ENCODE measurements at places on chromosomes 16 and 17.

- DNase-seq, result no peak
These were observed 1.2 kb downstream of the ATP6V0A1 start for GRCh38 chr17:42459801-42460281.

GRCh38 chr16:87321336-87322107 lies 4.3 kb upstream of the C16orf95 start:
- no peak for DNase-seq

- no peak for DNase-seq
These were observed 169.7 kb upstream of the CDH5 start for GRCh38 chr16:66196770-66197169.

DNA sequence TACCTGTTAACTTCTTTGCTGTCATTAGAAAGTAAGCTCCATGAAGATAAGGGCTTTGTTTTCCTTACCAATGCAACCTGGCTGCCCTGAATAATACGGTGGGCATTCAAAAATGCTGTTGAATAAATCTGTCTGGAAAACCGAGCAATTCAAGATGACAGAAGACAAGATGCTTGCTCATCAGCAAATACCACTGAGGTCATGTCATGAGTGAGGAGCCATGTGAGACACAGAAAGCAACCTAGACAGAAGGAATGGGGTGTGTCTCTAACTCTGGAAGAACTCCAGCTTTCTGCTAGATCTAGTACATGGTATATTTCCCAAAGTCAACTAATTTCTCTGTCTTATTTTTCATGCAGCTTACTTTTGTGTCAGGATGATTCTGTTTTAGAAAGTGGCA lies 64.2 kb downstream of the STH start:
- DNase-seq, result no peak

GRCh38 chr16:55628306-55628968 lies 27.4 kb upstream of the SLC6A2 start:
- DNase-seq, result no peak

- no peak for DNase-seq
These were observed 394 bp upstream of the NME4 start for GRCh38 chr16:396605-397004.

- no peak for DNase-seq
These were observed 1.7 kb downstream of the FZD2 start for GRCh38 chr17:44558710-44559633.

GRCh38 chr16:23060458-23061320 lies 88.6 kb downstream of the USP31 start:
- DNase-seq, result peak; percentile 33

DNA sequence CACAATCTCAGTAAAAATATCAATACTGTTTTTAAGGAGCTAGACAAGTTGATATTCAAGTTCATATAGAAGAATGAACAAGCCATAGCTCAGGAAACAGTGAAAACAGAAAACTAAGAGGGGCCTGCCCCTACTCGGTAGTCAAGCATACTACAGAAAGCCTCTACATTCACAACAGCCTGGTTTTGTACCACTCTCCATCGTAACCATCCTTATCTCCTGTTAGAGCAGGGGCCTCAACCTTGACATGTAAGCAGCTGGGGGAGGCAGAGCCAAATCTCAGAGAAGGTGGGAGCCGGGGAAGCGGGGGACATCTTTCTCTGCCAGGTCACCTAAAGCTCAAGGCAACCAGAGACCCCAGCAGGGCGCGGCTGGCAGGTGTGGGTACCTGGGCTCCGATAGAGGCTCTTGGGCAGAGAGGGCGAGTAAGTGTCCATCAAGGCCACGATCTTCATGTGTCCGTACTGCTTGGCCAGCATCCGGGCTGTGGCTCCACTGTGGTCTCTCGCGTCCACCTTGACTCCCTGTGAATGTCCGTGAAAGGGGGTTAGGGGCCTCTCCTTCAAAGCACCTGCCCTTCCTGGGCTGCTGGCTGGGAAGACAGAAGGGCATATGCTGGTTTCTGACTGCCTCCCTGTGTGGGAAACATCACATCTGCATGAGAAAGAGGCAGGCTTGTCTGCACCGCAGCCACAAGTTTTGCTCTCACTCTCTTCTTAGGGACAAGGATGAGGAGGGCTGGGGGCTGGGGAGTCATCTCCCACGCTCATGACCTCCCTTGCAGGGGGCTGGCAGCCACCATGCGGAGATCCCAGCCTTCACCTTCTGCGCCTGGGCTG lies 20.2 kb downstream of the ANKS3 start:
- DNase-seq, result no peak

DNA sequence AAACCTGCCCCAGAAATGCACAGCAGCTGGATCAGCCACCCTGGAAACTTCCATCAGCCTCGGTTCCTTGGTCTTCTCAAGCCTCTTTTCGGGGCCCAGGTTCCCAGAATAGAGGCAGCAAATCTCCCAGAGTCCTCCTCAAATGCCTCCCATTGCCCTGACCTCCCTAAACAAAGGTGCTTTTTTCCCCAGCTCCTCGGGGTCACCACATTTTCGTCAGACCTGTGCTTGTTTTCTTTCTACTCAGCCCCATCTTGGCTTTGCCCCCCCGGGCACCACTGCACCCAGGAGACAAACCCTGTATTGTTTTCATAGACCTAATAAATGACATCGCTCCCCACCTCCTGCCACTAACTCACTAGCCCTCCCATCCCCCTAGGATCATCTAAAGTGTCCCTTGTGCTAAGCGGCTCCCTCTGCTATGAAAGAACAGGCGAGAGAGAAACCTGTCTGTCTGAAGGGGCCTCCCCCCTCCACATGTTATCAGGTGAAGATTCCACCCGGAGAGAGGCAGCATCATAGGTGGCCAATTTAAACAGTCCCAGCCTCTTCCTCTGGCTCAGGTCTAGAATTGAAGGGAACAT lies 451.1 kb downstream of the SOX9 start:
- DNase-seq, result no peak

- no peak for DNase-seq
These were observed 37.8 kb upstream of the RASL10B start for GRCh38 chr17:35693662-35694061.

DNA sequence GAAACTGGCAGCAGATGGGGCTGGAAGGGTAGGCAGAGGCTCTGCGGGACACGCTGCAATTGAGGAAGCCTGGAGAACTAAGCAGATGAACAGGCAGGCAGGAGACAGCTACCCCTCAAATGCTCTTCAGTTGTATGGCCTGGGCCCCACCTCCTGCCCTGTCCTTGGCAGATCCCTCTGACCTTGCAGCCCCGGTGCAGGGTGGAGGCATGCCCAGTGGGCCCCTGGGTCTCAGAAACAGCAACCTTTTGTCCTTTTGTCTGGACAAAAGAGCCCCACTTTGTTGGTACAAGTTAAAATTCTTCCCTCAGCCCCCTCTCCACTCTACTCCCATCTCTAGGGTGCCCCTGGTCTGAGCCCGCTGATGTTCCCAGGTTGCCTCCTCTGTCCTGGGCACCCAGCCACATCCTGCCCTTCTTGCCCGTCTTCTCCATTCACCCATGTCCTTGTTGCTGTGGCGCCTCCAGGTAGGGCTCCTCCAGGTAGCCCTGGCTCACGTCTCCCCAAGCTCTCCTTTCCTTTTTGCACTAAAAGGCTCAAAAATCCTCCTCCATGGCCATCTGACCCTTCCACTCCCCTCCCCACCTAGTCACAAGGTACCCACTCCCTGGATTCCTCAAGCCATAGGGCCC lies 136.8 kb downstream of the CLEC16A start:
- DNase-seq, result no peak
